ENCODE measurements at places on chromosomes 4 and X. TPM values are rescaled to one million over a fixed set of nuclear protein-coding genes. Genes with fewer than 3 reads are reported as not detected.

Gene MAGED4B
- 0.69 TPM for polyA plus RNA-seq

Gene CD99L2
- polyA plus RNA-seq = 18.6 TPM

Gene ASB9
- polyA plus RNA-seq = not detected

Gene PARM1
- not detected for polyA plus RNA-seq

Gene MAGED2
- polyA plus RNA-seq = 97.5 TPM

DNA sequence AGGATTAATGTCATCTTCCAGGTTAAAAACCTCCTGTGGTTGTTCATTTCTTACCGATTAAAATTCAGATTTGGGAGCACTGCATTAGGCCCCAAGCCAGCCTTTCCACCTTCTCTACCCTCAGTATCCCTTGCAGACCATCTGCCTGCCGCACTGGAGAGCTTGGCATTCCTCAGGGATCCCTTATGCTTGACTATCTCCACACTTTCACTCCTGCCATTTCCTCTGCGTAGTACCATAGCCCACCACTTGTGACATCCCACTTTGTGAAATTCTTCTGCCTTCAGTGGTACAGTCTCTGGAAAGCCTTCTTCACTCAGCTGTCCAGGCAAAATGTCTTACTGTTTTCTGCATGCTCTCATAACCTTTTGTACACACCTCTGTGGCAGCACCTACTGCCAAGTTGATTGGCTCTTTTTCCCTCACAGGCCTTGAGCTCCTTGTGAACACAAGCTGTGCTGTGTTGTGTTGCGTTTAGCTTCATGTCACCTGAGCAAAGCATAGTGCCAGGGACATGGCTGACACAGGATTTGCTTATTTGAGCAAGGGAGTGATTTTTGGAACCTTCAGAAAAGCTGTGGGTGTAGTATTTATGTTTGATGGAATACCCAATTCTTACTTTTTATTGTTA is 156.4 kb downstream of the ARX start:
- no peaks in the 10 kb centered on the region for H3K4me1 ChIP-seq
- no peak overlapping the region for H3K4me3 ChIP-seq
- H3K36me3 ChIP-seq = no peaks in the 10 kb centered on the region
- H3K27ac ChIP-seq = no peak overlapping the region
- H3K27me3 ChIP-seq = no peaks in the 10 kb centered on the region
- DNase-seq = no peak

GRCh38 chrX:5726224-5726623 is 502.4 kb downstream of the NLGN4X start:
- no peaks in the 10 kb centered on the region for H3K36me3 ChIP-seq
- H3K4me3 ChIP-seq = no peak overlapping the region
- no peaks in the 10 kb centered on the region for H3K27me3 ChIP-seq
- H3K4me1 ChIP-seq = no peaks in the 10 kb centered on the region

- peaks cover 67% of the 10 kb centered on the region for H3K4me1 ChIP-seq
- no peaks in the 10 kb centered on the region for H3K27me3 ChIP-seq
- H3K27ac ChIP-seq = peak overlapping the region; percentile 43
- peak overlapping the region; percentile 44 for H3K4me3 ChIP-seq
- peaks cover 11% of the 10 kb centered on the region for H3K36me3 ChIP-seq
These were observed 7.5 kb downstream of the ADD1 start for GRCh38 chr4:2850966-2851798.

GRCh38 chr4:104901961-104902605 is 244.6 kb upstream of the TET2 start:
- H3K27ac ChIP-seq = no peak overlapping the region
- no peak for DNase-seq
- H3K27me3 ChIP-seq = no peaks in the 10 kb centered on the region

Data from CD4-positive, CD25-positive, alpha-beta regulatory T cell (primary cell).